ENCODE measurements at places on chromosomes 5 and 9. TPM values are rescaled to one million over a fixed set of nuclear protein-coding genes. Genes with fewer than 3 reads are reported as not detected.

DNA sequence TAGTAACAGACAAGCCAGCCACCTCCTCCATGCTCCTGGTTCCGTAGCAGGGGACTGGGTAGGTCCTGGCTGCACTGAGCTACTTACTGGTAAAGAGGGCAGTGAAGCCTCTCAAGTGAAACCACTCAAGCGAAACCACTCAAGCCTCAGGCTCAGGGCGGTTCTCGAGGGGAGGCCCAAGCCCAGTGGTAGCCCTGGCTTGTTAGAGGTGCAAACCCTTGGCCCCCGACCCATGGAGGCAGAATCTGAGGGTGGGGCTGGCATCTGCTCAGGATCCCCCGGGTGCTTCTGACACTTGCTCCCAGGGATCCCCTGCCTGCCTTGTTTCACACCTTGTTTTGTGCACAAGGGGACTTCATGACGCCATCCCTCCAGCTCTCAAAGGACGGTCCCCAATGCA lies 76.5 kb upstream of the OLFM1 start:
- DNase-seq, result no peak
- H3K27ac ChIP-seq, result no peak overlapping the region
- H3K36me3 ChIP-seq, result no peaks in the 10 kb centered on the region
- no peak overlapping the region for H3K4me3 ChIP-seq

- H3K36me3 ChIP-seq, result no peaks in the 10 kb centered on the region
- no peaks in the 10 kb centered on the region for H3K27me3 ChIP-seq
- H3K4me1 ChIP-seq, result no peaks in the 10 kb centered on the region
- no peak overlapping the region for H3K4me3 ChIP-seq
These were observed 421.5 kb upstream of the DAP start for GRCh38 chr5:11182441-11183080.

DNA sequence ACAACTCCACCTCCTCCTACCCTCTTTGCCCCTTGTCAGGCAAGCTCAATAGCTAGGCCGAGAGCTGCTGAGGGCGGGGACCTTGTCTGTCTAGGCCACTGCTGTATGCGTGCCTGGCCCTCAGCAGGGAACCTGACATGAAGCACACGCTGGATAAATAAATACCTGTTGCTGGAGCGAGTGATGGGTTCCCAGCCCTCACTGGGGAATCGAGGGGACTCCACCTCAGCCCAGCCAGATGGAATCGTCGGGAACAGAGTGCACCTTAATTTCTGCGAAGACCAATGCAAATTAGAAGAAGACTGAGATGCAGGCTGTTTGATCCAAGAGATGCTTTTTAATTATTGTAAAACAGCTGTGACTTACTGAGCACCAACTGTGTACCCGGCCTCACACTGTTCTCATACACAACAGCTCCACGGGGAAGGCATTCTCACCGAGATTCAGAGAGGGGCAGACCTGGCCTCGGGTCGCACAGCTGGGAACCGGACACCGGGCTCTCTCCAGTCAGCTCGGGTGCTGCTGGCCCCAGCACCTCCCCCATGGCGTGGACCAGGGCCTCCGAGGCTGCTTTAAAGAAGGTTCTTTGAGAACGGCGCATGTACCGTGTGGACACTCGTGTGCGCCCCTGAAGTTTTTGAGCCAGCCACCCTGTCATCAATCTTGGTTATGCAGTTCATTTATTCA lies 109.7 kb upstream of the IER5L start:
- H3K4me1 ChIP-seq, result peaks cover 6% of the 10 kb centered on the region
- no peaks in the 10 kb centered on the region for H3K36me3 ChIP-seq
- DNase-seq, result no peak
- H3K27me3 ChIP-seq, result no peaks in the 10 kb centered on the region

DNA sequence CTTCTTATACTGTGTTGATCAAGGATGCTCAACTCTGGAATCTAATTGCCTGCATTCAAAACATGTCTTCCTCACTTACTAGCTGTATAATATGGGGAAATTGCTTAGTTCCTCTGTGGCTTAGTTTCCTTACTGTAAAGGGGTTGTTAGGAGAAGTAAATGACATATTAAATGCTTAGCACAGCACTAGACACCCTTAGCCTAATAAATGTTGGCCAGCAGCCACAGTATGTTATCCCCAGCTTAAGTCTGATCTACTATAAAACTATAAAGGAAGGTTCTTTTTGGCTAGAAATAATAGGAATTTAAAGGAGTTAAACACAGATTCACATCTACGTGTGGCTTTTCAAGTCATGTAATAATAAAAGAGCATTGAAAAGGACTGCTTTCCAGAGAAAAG lies 232.4 kb downstream of the PCSK1 start:
- no peaks in the 10 kb centered on the region for H3K36me3 ChIP-seq
- no peaks in the 10 kb centered on the region for H3K27me3 ChIP-seq
- H3K4me3 ChIP-seq, result no peak overlapping the region
- no peak for DNase-seq
- H3K4me1 ChIP-seq, result no peaks in the 10 kb centered on the region

The ARL14EPL gene
- total RNA-seq, result not detected

DNA sequence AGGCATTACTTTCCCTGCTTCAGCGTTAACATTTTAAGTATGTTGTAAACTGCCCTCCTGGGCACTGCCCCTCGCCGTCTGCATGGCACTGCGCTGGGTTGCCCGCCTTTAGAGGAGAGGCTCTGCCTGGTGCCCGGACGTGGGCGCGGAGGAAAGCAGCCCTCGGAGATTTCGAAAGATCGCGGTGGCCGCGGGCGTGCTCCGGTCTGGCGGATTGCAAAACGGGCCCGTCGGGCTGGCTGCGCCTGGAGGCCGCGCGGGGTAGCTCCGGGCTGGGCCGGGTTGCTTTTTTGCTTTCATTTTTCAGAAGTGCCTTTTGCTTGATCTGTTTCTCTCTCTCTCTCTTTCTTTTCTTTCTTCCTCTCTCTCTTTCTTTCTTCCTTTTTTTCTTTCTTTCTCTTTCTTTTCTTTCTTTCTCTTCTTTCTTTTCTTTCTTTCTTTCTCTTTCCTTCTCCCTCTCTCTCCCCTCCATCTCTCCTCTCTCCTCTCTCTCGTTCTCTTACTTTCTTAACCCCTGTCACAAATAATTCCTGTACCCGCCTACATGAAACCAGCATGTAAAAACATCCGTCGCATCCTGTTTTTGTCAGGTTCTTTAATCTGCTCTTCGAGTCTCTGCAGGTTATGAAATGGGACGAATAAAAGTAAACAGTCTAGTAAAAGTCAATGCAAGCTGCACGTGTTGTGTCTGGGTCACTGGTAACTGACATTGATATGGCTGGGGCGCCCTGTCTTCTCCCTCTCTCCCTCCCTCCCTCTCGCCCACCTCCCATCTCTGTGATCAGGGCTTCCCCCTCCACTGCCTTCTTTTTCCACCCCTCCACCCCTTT lies 1.7 kb downstream of the FST start:
- peak overlapping the region; percentile 96 for H3K4me3 ChIP-seq
- H3K27ac ChIP-seq, result no peak overlapping the region
- H3K4me1 ChIP-seq, result peaks cover 16% of the 10 kb centered on the region
- H3K27me3 ChIP-seq, result peaks cover 24% of the 10 kb centered on the region
- peak; percentile 71 for DNase-seq
- no peaks in the 10 kb centered on the region for H3K36me3 ChIP-seq

DNA sequence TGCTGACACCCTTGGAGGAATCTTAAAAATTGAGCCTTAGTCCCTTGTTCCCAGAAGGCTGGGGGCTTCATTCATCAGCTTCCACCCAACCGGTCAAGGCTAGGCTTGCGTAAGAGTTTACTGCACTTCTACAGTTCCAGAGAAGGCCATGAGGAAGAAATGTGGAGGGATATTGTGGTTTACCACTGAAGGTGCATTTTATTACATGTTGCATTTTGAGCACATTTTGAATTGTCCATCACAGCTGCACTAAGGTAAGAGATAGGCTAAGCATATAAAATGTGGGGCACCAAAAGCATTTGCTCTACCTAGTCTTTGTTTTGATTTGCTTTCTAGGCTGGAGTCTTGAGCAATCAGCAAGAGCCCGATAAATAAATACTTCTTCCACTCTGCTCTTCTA lies 167.1 kb upstream of the PAPPA start:
- no peaks in the 10 kb centered on the region for H3K27me3 ChIP-seq
- no peak overlapping the region for H3K27ac ChIP-seq
- no peak overlapping the region for H3K4me3 ChIP-seq
- no peak for DNase-seq
- no peaks in the 10 kb centered on the region for H3K4me1 ChIP-seq

- no peak overlapping the region for H3K4me3 ChIP-seq
- H3K27ac ChIP-seq, result no peak overlapping the region
- no peaks in the 10 kb centered on the region for H3K36me3 ChIP-seq
- peaks cover 12% of the 10 kb centered on the region for H3K4me1 ChIP-seq
These were observed 161.6 kb upstream of the CD180 start for GRCh38 chr5:67358186-67358585.

DNA sequence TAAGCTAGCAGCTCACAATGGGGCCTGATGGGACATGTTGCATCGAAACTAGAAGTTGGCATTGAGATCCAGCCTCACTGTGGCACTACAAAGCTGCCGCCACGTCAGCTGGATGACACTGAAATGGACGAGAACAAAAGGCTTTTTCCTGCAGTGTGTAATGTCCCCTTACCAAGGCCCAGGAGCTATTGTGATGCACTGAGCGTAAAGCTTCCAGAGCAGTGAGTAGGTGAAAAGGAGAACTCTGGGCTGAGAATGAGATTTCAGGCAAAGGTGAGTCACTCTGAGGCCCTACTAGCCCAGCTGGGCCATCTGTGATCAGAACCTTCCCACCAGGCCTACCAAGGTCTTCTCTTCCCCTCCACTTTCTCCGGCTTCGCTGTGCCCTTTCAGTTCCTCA lies 528.1 kb upstream of the KLF4 start:
- H3K36me3 ChIP-seq, result 0 out of 2 replicates have a peak, but pooled peaks cover 3% of the 10 kb centered on the region
- H3K4me3 ChIP-seq, result no peak overlapping the region
- peak; percentile 33 for DNase-seq
- H3K27ac ChIP-seq, result no peak overlapping the region
- H3K27me3 ChIP-seq, result no peaks in the 10 kb centered on the region
- peaks cover 13% of the 10 kb centered on the region for H3K4me1 ChIP-seq

- H3K27ac ChIP-seq, result no peak overlapping the region
- no peak overlapping the region for H3K4me3 ChIP-seq
- no peaks in the 10 kb centered on the region for H3K36me3 ChIP-seq
- no peaks in the 10 kb centered on the region for H3K27me3 ChIP-seq
These were observed 5.8 kb downstream of the LTC4S start for GRCh38 chr5:179799644-179799973.

DNA sequence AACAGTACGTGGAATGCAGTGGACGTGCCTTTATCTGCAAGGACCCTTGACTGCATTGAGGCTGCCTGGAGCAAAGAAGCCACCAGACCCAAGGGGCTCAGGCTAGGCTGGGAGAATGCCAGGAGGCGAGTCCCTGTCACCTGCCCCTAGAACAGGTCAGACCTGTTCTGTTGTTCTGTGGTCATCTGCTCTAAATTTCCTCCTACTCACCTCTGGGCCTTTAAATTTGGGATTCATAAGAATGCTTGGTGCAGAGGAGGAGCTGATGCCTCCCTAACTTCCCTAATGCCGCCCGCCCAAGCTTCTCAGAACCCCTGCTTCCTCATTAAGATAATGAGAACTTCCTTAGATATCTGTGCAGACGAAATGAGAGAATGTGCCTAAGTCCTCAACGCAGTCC lies 32.0 kb downstream of the DAPK1 start:
- peak; percentile 38 for DNase-seq
- H3K27ac ChIP-seq, result peak overlapping the region; percentile 11
- H3K36me3 ChIP-seq, result peaks cover 3% of the 10 kb centered on the region
- H3K27me3 ChIP-seq, result no peaks in the 10 kb centered on the region
- H3K4me1 ChIP-seq, result peaks cover 35% of the 10 kb centered on the region
- H3K4me3 ChIP-seq, result no peak overlapping the region

- no peaks in the 10 kb centered on the region for H3K36me3 ChIP-seq
- H3K4me3 ChIP-seq, result no peak overlapping the region
- peak; percentile 89 for DNase-seq
- H3K27me3 ChIP-seq, result no peaks in the 10 kb centered on the region
These were observed 193.3 kb downstream of the NTRK2 start for GRCh38 chr9:84862810-84863287.

- peaks cover 8% of the 10 kb centered on the region for H3K4me1 ChIP-seq
- DNase-seq, result no peak
- H3K27me3 ChIP-seq, result no peaks in the 10 kb centered on the region
- no peak overlapping the region for H3K27ac ChIP-seq
These were observed 71.2 kb upstream of the PARP8 start for GRCh38 chr5:50595199-50595598.

GRCh38 chr5:145920542-145921210 lies 15.7 kb upstream of the SH3RF2 start:
- H3K27ac ChIP-seq, result no peak overlapping the region
- no peak for DNase-seq
- H3K36me3 ChIP-seq, result no peaks in the 10 kb centered on the region
- peaks cover 13% of the 10 kb centered on the region for H3K4me1 ChIP-seq

DNA sequence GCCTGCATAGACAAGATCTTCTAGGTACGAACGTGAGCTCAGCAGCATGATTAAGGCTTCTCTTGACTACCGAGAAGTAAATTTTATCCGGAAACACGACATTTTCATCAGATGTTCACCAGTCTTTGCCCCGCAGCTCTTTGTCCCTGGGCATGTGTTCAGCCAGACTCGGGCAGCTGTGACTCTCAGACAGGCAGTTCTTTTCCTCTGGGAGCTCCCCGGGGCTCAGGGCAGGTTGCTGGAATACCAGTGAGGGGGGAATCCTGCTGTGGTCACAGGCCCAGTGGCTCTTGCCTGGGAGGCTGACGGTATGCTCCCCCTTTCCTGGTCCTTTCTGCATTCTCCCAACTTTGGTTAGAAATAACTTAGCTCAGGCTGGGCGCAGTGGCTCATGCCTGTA lies 186.1 kb downstream of the GNA14 start:
- 0 out of 2 replicates have a peak, but pooled peaks cover 15% of the 10 kb centered on the region for H3K4me1 ChIP-seq
- no peak overlapping the region for H3K27ac ChIP-seq

The ISCA1 gene
- 61.0 TPM for total RNA-seq

- no peak overlapping the region for H3K4me3 ChIP-seq
- H3K36me3 ChIP-seq, result peaks cover 8% of the 10 kb centered on the region
- peak; percentile 46 for DNase-seq
- peak overlapping the region; percentile 96 for H3K27ac ChIP-seq
These were observed 6.6 kb upstream of the RMND5B start for GRCh38 chr5:178123966-178124925.

Data from GM23338 (cell line).